Stimulated activated CD8-positive, alpha-beta memory T cell treated with anti-CD3 and anti-CD28 coated beads, Interleukin-15, amount 100 ng/mL, for 1 hour (primary cell): ENCODE measurements at places on chromosomes 2 and 18.

- DNase-seq, result no peak
Measured at GRCh38 chr2:45567974-45568789, 42.9 kb downstream of the SRBD1 start.

GRCh38 chr2:109562421-109562820 lies 51.3 kb downstream of the SEPTIN10 start:
- DNase-seq, result no peak

DNA sequence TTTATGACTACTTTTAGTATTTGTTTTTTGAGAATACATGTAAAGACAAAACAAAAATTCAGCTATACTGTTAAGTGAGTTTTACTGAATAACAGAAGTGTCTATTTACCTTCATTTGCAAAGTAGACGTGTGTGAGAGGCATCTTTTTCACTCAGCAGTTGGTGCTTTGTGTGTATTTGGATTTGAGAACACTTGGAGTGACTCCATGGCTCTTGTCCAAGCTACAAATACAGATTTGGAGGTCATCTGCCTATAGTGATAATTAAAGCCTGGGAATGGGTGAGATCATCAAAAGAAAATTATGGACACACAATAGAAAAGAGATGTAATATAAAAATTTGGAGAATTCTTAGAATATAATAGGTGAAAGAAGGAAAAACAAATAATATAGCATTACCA lies 6.2 kb downstream of the NAB1 start:
- no peak for DNase-seq

GRCh38 chr2:50746526-50746925 lies 285.4 kb downstream of the NRXN1 start:
- DNase-seq, result no peak

DNA sequence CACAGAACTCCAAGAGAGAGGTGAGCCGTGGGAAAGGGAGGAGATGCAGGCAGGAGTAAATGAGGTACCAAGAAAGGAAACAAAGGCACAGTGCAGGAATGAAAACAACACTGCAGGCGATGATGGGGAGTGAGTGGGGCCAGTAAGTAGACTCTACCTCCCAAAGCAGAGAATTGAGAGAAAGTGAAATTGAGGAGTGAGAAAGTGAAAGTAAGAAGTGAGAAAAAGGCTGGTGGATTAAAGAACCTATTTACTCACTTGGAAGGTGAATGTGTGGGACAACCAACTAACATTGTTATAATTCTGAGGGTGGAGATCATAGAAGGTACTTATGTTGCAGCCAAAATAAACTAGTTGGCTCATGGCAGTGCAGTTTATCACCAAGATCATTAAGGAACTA lies 193.1 kb upstream of the TMEM200C start:
- DNase-seq, result no peak

DNA sequence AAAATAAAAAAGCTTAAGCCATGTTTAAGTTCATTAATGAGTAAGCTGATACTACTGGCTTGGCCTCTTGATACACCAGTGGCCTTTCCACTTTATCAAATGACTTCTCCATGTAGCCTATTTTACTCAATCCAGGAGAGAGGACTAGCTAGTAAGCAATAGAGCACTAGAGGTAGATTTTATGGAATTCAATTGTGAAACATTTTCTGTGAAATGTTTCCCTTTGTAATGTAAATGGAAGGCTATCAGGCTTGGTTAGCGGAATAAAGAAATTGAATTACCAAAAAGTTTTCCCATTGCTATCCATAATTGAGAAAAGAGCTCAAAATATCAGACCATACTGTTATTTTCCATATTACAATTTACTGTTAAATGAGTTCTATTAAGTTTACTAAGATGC lies 515.4 kb upstream of the CDH2 start:
- DNase-seq, result no peak

DNA sequence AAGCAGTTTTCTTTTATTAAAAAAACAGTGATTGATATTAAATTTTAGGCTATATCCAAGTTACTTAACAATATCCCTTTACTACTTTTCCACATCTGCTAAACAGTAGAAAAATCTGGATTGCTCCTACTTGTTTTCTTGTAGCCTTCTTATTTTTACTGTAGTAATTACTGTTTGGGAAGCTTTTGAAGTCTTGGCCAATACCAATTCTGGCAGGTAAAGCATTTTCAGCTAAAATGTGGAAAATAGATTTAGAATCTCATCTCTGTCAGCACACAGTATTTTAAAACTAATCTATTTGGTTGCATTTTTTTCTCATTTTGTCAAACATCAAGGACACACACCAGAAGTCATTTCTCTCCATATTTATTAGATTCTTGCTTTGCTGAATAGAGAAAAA lies 1485.7 kb upstream of the PIK3C3 start:
- DNase-seq, result no peak

DNA sequence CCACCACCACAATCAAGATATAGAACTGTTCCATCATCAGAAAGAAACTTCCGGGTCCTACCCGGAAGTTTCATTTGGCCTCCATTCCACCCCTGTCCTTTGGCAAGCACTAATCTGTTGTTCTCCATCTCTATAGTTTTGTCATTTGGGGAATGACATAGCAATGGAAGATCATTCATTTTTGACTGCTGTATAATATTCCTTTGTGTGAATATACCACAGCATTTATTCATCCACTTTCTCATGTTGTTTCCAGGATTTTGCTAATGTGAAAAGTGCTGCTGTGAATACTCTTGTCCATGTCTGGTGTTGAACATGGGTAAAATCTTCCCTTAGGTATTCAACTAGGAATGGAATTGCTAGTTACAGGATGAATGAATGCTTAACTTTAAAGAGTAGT lies 53.1 kb downstream of the ACOXL start:
- no peak for DNase-seq

- DNase-seq, result no peak
Measured at GRCh38 chr2:206641226-206641625, 1.1 kb upstream of the FAM237A start.

GRCh38 chr2:71461304-71461671 lies 7.9 kb downstream of the DYSF start:
- no peak for DNase-seq

GRCh38 chr2:152594792-152595191 lies 122.5 kb downstream of the PRPF40A start:
- DNase-seq, result no peak

GRCh38 chr2:63721082-63721424 lies 120.6 kb upstream of the UGP2 start:
- DNase-seq, result no peak

GRCh38 chr2:152304836-152305235 lies 30.1 kb upstream of the FMNL2 start:
- DNase-seq, result no peak

DNA sequence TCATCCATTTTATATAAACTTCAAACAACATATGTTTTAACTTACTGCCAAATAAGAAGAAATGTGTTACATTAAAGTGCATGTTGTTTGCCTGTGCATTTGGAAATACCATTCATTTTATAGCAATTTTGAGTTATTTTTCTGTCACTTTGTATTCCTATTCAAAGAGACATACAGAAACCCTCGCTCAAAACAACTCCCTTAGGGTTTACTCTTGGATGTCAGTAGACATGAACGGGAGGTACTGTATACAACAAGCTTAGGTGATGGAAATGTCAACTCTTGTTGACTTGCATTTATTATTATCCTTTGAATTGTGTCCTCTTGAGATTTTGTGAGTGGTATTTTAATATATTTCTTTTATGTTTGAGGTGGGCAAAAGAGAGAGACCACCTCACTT lies 132.3 kb downstream of the CAMKMT start:
- no peak for DNase-seq

DNA sequence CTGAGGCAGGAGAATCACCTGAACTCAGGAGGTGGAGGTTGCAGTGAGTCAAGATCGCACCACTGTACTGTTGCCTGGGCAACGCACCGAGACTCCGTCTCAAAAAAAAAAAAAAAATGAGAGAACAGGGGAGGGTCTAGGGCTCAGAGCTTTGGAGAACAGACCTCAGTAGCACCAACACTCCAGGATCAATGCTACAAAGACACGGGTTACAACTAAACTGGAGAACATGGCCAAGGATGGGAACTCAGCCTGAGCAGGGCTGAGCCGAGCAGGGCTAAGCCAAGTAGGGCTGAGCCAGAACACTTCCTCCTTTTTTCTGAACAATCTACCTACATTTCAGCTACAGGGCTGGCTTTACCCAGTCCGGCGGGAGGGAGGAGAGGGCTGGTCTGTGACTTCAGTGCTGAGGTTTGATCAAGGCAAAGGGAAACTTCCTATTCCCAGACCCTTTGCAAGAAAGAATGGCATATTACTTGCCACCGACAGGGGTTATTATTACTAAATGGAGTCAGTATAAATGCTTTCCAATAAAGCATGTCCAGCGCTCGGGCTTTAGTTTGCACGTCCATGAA lies 2.9 kb upstream of the CASP8 start:
- no peak for DNase-seq

DNA sequence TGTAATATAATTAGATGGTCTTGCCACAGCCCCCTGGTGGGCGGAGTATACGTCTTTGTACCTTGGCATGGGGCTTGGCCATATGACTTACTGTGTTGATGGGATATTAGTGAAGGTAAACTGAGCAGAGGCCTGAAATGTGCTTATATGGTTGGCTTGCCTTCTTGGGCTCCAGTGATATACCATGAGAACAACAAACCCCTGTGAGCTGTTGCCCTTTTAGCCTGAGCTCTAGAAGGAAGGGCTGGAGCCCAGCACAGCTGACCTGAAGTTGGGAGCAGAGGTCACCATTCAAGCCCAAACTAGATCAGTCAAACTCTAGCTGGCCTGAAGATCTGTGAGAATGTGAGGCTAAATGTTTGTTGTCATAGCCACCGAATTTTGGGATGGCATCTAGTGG lies 75.2 kb upstream of the CD302 start:
- no peak for DNase-seq

DNA sequence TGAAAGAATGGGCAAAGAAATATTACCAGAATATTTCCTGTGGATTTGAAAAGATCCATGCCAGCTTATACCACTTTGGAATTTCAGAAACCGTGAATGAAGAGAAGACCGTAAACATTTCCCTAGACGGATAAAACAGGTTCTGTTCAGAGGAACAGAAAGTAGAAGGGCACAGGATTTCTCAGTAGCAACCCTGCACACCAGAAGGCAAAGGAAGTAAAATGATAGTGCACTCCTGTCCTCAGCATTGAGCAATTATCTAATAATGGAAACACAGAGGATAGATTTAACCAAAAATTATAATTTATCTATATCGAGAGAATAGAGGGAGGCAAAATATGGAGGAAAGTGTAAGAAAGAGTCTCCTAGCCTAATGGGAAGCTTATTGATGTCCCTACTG lies 87.0 kb upstream of the ITGA6 start:
- no peak for DNase-seq

DNA sequence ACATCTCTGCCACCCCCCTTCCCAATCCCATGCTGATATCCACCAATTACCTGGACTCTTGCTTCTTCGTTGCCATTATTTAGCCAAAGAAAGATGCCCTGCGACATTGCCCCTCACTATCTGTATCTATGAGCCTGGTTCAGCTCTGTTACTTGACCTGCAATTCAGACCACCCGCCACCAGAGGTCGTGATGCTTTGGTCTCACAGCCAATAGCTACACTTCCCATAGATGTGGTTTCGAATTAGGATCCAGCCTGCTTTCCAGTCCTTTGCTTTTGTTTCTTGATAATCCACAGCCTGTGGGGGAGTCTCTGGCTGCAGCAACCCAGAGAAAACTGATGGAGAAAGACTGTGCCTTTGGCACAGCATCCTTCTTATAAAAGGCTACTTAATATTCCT lies 239.4 kb downstream of the KLHL29 start:
- DNase-seq, result no peak

GRCh38 chr2:202196727-202197126 lies 41.7 kb downstream of the SUMO1 start:
- DNase-seq, result no peak

DNA sequence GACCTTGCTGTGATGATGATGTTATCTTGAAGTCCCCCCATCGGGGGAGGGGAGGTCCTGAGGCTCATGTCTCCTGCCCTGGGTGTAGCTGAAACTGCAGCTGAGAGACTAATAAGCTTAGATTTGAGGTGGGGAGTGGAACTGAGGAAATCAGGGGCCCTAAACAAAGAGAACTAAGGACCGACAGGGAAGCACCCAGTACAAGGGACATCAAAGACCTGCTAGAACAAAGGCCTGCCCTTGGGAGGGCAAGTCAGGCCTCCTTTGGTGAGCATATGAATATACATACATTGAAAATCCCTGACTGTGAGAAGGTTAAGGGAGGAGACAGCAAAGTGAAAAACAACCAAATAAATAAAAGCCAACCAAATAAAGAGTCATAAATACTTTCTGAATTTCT lies 1132.5 kb upstream of the CELF4 start:
- DNase-seq, result no peak

DNA sequence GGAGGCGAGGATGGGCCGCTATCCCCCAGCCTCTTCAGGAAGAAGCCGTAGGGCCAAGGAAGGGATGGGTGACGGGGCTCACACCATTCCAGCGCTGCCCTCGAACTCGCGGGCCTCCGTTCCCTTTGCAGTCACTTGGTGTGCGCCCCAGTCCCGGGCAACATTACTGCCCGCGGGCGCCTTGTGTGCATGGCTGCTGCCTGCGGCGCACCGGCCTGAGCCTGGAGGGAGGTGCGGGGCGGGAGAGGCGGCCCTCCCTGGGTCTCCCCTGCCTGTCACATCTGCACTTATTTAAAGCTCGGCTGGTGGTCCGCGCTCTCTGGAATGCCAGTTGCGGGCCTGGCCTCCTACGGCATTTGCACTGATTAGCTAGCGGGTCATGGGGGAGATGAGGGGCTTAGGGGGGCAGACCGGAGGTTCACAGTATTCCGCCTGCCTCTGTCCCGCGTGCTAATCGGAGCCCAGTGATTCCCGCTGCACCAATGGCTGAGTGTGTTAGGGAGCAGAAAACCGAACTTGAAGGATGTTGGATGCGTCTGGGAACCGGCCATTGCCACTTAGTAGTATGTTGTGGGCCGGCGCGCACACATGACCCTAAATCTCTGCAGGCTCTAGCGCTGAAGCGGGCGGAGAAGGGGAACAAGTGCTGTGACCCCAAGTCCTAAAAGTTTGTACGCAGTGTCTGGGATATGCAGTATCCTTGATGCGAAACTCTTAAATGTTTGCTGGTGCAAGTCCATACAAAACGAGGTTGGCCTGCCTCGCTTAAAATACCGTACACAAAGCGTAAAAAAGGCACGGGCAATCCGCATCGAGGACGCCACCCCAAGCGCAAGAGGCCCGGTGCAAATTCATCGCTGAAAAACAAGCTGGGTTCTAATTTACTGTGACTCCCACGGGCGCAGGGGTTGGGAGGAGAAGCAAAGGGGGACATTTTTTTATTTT lies 161.2 kb upstream of the SIX2 start:
- DNase-seq, result no peak

GRCh38 chr18:5317186-5317585 lies 21.7 kb upstream of the ZBTB14 start:
- no peak for DNase-seq
